T1000 (cell line): ENCODE measurements at places on chromosomes 1 and 21.

- DNase-seq, result no peak
Measured at GRCh38 chr21:42446531-42446930, 42.8 kb downstream of the UBASH3A start.

GRCh38 chr1:5906116-5906515 lies 86.1 kb downstream of the NPHP4 start:
- no peak for DNase-seq

GRCh38 chr1:241181471-241181870 lies 175.5 kb downstream of the RGS7 start:
- no peak for DNase-seq

DNA sequence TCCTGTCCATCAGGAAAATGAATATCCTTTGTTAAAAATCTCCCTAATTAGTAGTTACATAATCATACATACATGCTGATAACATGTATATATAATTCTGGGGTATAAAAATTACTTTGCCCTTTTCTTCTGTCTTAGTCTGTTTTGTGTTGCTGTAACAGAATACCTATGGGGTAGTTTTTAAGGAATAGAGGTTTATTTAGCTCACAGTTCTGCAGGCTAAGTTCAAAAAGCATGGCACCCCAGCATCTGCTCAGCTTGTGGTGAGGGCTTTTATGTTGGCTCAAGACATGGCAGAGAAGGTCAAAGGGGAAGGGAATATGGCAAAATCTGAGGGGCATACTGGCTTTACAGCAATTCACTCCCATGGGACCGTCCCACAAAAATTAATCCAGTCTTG lies 16.3 kb upstream of the RPS6KC1 start:
- no peak for DNase-seq

DNA sequence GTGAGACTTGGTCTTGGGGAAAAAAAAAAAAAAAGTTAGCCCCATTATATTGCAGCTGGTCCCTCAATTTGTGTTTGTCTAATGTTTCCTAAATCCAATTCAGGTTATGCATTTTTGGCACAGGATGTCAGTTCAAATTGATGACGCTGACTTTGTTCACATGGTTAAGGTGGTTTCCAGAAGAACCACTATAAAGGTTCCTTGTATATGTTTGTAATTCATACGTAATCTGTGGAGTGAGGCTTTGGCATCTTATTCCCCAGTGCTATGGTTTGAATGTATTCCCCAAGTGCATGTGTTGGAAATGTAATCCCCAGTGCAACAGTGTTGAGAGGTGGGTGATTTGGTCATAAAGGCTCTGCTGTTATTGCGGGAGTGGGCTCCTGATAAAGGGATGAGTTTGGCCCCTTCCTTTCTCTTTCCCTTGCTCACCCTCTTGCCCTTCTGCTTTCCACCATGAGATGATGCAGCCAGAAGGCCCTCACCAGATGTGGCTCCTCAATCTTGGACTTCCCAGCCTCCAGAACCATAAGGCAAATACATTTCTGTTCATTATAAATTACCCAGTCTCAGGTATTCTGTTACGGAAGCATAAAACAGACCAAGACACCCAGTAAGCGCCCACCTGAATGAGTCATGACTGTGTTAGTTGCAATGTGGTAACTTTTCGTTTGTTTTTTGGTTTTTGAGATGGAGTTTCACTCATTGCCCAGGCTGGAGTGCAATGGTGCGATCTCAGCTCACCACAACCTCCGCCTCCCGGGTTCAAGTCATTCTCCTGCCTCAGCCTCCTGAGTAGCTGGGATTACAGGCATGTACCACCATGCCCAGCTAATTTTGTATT lies 19.5 kb upstream of the HLCS start:
- no peak for DNase-seq

DNA sequence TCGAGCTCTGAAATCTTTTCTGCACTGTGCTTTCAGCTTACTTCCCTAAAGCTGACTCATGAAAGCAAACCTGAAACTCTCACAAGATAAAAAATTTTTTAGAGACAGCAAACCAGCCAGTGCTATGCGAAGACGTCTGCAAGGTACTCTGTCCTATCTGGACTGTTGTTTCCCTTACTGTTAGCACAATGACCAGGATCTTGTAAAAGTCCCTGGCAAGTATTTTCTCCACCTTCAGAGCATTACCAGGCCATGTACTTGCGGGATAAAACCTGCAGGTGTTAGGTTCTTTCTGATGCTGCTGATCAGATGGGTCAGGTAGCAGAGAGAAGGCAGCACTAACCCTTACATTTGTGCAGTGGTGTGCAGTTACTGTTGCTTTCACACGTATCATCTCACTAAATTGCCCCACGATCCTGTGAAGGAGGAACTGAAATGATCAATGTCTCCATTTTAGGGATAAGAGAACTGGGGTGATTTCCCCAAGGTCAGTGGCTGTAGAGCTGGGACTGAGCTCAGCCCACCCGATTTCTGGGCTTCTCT lies 56.6 kb downstream of the PLXNA2 start:
- DNase-seq, result no peak
